Fibroblast of skin of scalp (primary cell): ENCODE measurements at places on chromosomes 5 and 9.

DNA sequence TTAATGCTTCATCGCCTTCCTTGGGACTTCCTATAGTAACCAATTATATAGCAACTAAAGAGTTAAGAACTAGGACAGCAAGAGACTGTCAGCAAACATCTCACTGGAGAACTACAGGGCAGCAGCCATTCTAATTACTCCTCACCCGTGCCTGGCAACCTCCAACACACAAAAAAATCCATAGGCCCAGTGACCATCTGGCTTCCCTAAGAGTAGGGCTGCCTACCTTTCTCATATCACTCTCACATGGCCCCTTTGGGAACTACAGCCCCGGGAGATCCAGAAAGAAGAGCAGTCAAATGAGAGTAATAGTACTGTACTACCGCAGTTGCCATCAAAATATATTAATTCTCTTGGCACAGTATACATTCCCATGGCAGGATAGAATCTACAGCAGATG is 5.7 kb downstream of the DCAF10 start:
- no peak for DNase-seq

DNA sequence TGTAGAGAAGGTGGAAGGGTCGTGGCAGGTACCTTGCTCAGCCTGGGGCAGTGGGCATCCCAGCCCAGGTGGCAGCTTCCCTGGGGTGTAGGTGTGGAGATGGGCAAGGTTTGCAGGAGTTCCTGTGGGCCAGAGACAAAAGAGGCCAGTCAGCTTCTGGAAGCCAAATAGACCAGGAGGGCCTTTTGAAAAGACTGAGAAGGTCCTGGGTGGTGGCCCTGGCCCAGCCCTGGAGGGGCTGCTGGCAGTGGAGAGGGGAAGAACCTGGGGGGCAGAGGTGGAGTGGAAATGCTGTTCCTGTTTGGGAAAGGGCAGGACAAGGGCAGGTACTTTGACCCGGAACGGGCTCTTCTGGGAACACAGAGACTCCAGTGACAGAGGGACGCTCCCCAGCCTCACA is 7.0 kb upstream of the IL3 start:
- DNase-seq, result no peak

DNA sequence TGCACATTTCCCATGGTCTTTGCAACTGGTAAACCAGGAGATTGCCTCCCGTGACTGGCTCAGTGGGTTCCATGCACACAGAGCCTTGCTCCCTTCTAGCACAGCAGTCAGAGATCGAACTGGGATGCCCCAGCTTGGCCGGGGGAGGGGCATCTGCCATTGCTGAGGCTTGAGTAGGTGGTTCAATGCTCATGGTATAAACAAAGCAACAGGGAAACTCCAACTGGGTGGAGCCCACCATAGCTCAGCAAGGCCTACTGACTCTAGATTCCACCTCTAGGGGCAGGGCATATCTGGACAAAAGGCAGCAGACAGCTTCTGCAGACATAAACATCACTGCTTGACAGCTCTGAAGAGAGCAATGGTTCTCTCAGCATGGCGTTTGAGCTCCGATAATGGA is 67.0 kb upstream of the PPP1R2B start:
- no peak for DNase-seq

DNA sequence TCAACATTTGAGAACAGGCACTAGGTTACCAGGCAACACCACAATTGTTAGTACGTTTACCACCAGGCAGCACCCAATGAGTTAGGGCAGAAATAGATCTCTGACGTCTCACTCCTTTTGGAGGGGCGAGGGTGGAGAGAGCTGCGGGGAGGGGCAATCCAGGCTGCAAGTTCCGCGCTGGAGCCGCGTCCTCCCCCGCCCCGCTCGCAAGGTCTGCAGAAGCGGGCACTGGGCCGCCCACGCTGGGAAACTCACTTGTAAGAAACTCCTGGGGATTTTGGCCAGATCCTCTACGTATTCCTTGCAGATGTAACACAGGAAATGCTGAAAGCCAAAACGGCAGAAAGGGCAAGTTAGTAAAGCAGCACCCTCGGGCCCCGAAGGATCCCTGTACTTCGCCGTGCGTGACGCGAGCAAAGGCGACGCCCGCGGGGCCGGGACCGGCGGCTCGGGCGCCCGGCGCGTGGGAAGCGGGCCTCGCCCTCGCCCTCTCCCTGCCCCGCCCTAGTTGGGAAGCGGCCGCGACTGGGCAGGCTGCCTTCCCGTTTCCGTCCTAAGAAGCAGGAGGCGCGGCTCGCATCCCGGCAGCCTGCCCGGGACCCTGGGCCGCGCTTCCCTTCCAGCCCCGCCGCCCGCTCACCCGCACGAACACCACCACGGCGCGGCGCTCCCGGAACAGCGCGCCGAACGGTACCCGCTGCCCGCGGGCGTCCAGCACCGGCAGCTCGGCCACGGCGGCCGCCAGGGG is 493 bp downstream of the PRXL2C start:
- peak; percentile 55 for DNase-seq

- DNase-seq, result peak; percentile 55
These were observed 69.8 kb downstream of the DOCK2 start for GRCh38 chr5:169706758-169707450.

- DNase-seq, result no peak
These were observed 714 bp downstream of the SEC24A start for GRCh38 chr5:134649163-134649835.

- DNase-seq, result no peak
These were observed 15.8 kb upstream of the NEURL1B start for GRCh38 chr5:172624996-172625964.
